Kidney tubule cell (primary cell): ENCODE measurements at places on chromosomes 6 and 20.

GRCh38 chr6:144543006-144543871 lies 258.1 kb downstream of the UTRN start:
- peak; percentile 31 for DNase-seq

DNA sequence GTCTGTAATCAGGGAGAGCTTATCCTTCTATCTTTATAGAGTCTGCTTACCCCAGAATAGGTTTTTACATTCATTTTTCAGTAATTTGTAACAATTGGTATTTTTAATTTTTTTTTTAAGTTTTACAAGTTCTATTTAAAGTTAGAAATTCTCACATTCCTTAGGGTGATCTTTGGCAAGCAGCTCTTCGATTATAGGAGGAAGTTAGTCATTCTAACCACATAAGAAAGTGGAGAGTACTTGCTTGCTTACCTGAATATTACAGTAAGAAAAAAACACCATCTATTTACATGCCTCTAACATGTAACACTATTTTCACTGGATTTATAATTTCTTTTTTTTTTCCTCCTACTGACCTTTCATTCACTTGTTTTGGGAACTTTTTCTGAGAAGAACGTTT lies 6.7 kb downstream of the TSHZ2 start:
- peak; percentile 15 for DNase-seq

DNA sequence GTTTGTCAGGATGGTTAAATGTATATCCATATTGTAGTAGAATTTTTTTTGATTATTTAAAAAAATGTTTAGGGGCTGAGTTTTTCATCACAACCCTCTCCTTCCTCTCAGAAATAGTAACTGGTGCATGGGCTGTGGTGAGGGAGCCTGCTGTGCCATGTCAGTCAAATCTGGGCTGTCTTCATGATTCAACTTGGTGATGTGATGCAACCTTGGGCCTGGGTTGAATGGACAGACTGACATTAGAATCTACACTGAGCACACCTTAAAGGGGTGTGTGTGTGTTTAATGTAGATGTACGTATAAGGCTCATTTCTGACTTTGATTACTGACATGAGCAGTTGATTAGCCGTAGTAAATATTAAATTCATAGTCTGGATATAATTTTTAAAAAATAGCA lies 3.7 kb downstream of the TJAP1 start:
- DNase-seq, result peak; percentile 36

GRCh38 chr20:8853805-8854338 lies 215.0 kb upstream of the PLCB4 start:
- peak; percentile 89 for DNase-seq

DNA sequence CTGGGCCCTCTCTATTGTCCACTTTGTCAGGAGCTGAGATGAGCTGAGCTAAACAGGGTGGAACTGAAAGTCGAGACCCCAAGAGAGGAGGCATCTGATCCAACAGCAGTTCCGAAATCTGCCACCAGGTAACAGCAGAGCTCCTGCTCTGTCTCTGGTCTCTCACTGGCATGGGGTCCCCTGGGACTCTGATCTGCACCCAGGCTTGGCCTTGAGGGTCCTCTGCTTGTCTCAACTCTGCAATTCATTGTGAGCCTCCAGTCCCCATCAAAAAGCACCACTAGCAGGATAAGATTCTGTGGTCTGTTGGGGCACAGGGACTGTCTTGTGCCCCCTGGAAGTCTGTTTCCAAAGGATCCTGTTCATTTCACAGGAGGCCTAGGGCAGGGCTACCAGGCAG lies 62.5 kb upstream of the TOP1 start:
- no peak for DNase-seq

- DNase-seq, result peak; percentile 57
Measured at GRCh38 chr6:105431226-105431625, 28.3 kb upstream of the PREP start.

DNA sequence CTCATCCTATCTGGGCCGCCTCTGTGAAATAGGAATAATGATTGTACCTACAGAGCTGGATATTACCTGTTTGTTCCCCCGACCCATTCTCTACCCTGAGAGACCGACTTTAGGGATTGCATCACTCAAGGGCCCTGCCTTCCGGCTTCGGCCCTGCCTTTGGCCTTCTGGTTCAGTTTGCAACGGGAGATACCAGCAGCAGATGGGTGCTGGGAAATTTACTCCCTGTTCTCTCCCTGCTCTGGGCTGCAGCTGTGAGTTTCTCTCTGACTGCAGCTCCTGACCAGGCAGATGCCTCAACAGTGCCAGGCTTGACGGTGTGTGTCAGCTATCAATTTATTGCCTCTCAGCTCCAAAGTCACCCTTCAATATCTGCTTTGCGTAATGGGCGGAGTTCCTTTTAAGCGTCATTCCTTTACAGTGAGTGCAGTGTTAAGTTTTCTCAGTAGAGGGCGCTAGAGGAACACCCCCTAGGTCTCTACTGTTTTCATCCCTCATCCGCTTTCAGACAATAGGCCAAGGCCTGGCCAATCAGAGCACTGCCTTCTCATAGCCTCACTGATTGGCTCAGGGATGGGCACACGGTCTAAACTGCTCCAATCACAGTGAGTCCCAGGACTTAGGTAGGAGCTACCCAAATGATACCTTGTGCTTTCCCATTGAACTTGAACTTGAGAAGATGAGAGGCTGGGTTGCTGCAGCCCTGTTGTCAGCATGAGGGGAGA lies 30.0 kb downstream of the KCNG1 start:
- peak; percentile 62 for DNase-seq

DNA sequence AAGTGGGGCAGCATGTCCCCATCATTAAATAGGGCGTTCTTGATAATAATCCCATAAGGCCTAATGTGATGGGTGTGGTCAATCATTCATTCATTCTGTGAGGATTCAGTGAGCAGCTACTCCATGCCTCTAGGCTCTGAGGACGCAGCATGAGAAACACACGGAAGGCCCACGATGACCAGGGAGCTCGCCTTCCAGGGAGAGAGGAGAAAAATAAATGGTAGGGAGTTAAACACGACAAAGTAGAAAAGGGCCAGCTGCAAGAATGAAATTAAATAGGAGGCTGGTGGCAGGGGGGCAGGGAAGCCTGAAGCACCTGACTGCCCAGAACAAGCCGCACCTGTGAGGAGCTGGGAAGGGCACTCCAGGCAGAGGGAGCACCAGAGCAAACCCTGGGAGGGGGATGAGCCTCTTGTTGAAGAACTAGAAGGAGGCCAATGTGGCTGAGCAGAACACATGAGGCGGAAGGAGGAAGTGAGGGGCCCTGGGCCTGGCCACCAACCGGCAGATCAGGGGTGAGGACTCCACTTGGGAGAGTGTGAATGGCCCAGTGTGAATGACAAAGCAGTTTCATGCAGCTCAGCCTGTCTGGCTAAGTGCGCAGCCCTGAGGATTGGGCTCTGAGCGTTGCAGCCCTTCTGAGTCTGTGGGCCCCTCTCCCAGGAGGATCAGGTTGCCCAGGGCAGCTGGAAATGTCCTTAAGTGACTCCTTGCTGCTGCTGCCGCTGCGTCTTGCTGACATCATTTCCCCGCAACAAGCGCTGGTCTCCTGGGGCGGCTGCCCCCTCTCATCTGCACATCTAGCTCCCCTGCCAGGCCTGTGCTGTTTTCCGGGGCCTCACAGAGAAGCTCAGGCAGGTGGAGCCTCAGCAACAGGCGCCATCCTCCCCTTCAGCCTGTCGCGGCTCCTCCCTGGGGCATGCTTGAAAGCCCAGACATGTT lies 99.9 kb downstream of the CDH26 start:
- DNase-seq, result no peak

DNA sequence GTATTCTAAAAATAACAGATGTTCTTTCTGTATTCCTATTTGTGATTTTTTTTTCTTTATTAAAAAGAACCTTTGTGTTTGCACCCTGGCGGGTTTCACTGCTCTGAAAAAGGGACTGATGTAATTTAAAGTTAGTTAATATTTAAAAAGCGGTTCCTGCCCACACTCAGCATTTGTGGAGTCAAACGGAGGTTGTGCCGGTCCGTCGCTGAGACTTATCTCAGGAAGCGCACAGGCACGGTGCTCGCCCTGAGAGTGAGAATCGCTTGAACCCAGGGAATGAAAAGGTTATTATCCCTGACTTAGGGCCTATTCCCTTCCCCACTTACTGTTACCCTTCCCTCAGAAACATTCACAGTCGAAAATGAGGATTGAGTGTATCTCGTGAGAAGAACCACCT lies 366.7 kb downstream of the THBS2 start:
- DNase-seq, result peak; percentile 55

DNA sequence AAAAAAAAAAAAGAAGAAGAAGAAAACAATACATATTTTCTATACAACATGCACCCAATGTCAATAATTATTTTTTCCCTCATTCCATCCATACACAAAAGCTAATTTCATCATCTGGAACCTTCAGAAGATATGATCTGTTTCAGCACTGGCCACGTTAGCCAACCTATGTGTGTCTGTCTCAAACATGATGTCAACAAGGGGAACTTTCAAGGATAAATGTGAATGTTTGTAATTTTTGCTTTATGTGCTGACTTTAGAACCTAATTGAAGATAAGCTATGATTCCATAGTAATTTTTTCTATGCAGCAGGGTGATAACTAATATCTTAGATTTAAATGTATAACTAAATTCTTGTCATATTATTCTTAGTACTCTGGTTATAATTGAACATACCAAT lies 37.9 kb downstream of the IPCEF1 start:
- DNase-seq, result no peak

DNA sequence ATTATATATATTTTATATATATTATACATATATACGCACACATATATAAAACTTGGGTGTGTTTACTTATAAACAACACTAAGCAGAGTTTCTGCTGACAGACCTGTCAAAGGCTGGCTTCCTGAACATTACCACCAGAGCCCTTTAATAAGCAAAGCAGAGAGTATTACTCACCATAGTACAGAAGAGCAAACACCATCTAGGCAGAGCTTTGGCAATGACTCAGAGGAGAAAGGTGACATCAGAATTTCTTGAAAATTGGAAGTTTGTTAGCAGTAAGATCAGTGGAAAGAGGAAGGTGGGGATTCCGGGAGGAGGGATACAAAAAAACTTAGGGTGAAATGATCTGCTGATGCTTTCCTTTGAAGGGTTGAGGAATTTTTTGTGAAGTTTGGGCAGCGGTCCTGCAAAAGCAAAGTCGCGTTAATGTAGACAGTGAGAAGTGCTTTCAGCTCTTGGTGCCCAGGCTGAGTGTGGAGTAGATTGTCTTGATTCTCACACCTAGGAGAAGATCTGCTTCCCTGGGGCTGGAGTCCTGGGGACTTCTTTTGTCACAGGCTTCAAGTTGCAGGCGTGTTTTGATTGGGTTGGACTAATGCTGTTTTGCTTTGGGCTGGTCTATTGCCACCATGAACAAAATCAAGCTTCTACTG lies 109.6 kb upstream of the BACH2 start:
- peak; percentile 90 for DNase-seq

DNA sequence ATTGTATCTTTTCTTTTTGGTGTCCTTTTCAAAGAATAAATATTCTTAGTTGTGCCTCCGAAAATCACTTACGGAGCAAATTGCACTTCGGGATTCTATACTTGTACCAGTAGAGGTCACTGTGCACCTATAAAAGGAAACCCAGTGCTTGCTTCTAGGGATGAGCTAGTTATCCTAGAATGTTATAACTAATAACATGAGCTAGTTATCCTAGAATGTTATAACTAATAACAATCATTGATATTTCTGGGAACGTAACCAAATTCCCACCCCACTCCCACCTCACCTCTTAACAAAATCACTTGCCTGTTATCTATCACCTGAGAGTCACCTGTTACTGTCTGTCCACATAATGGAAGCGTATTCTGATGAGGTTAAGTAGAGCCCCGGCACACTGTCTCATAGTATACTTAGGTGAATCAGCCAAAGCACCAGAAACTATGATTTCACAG lies 126.9 kb upstream of the TIAM2 start:
- peak; percentile 66 for DNase-seq

DNA sequence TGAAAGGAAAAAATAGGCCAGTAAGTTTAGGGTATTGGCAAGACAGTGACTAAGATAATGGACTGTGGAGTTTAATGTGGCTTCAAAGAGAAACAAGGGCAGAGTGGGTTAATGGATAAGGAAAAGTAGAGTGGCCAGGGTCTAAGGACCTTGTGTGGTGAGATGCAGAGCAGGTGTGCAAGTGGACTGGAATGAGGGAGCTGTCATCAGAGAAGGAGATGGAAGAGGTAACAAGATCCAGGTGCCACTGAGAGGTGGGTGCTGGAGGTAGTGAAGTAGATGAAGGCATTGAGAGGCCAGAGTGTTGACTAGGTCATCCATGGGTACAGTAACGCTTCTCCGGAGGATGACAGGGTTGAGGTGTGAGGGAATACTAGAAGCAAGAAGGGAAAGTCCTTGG lies 136.1 kb downstream of the QRSL1 start:
- no peak for DNase-seq

DNA sequence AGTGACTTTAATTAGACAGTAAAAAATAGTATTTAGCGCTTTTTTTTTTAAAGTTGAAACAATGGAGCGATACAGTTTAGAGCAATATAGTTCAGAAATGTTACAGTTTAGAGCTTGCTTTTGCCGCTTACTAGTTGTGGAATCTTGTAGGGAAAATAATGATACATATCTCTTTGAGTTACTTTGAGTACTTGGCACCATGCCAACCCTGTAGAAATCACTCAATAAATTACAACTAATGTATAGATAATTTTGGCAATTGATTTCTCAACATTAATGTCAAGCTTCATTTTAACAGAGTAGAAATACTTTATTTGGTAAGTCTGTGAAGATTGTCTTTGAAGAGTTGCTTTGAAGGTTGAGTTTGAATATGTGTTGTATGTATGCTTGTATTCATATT lies 27.4 kb downstream of the CDC40 start:
- DNase-seq, result no peak

- DNase-seq, result peak; percentile 91
Measured at GRCh38 chr6:31680226-31681134, at the start of gene LY6G5C. Gene LY6G5C (minus strand): TSS chr6:31681067. CDS start chr6:31680373, 694 bp downstream.

DNA sequence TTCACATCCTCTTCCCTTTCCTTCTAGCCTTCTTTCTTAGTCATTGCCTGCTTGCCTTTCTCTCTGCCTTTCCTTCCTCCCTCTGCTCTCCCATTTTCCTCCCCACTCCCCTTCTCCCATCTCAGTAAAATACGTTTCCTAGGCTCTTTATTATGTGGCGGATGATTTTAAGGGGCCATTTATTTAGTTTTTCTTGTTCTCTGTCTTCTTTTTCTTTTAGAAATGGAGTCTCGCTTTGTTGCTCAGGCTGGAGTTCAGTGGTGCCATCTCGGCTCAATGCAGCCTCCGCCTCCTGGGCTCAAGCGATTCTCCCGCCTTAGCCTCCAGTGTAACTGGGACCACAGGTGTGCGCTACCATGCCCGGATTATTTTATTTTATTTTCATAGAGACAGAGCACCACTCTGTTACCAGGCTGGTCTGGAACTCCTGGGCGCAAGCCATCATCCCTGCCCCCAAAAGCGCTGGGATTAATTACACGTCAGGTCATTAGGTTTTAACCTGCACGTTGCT lies 1.5 kb downstream of the MTHFD1L start:
- DNase-seq, result no peak

- peak; percentile 98 for DNase-seq
Measured at GRCh38 chr6:127518710-127519468, at the start of gene MTCL3. Gene MTCL3 (minus strand): TSS chr6:127519335.

GRCh38 chr6:156658186-156658965 lies 118.8 kb upstream of the ARID1B start:
- DNase-seq, result peak; percentile 10
